ENCODE measurements at places on chromosomes 6 and 20.

GRCh38 chr20:63502671-63503172 lies 3.8 kb upstream of the EEF1A2 start:
- DNase-seq: no peak

DNA sequence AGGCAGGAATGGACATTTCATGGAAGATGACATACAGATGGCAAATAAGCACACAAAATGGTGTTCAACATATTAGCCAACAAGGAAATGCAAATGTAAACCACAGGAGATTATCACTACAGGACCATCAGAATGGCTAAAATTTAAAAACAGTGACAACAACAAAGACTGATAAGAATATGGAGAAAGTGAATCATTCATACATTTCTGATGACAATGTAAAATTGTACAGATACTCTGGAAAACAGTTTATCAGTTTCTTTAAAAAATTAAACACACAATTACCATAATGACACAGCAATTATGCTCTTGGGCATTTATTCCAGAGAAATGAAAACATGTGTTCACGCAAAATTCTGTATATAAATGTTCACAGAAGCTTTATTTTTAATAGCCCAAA lies 105.8 kb upstream of the RUNX2 start:
- no peak for DNase-seq

DNA sequence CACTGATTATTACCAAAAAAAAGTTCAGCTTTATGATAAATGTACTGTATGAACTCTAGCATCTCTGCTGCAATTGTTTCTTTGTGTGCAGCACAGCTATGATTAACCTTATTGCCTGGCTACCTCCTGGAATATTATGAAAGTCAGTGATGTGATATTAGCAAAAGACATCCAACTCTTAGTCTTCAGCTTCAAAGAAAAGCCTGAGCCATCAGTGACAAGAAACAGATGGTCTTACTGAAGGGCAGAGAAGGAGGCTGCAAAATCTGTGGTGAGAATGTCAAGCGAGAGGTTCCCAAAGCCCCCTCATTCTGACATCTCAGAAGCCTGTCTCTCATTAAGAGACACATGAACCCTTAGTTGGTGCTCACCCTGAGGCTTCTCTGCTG lies 89.4 kb upstream of the TNFAIP3 start:
- no peak for DNase-seq

GRCh38 chr6:47109281-47109680 lies 67.1 kb upstream of the ADGRF1 start:
- DNase-seq: no peak

- DNase-seq: no peak
Observed at GRCh38 chr20:14444106-14444505, 106.7 kb upstream of the FLRT3 start.

DNA sequence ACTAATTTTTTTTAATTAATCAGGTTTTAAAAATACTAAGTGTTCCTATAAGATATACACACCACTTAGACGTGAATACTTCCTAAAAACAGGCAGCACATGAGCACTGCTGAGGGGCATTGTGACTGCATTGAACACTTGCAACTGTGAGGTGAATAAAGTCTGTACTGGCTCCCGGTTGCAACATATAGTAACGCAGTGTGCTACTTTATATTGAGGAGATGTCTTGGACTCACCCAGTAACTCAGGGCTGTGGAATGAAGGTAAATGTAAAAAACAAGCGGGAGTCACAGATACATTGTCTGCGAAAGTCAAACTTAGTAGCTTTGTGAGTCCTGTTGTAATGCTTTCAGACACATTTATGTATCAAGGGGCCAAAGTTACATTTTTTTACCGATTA lies 17.0 kb upstream of the HLA-A start:
- no peak for DNase-seq

DNA sequence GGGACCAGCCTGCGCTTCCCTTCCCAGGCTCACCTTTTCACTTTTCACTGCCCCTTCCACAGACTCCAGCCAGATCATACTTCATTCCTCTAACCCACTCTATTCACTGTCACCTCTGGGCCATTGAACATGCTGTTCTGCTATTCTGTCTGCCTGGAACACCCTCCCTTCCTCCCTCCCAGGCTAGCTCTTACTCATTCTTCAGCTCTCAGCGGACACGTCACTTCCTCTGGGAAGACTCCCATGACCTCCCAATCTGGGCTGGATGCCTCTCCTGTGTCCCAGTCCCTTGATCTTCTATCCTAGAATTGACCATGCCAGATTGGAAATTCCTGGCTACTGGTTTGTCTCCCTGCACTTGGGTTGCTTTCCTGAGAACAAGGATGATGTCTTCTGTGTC lies 5.0 kb downstream of the SLC12A5 start:
- no peak for DNase-seq

GRCh38 chr6:87702589-87702945 lies 534 bp upstream of the AKIRIN2 start:
- DNase-seq: no peak

- DNase-seq: no peak
Observed at GRCh38 chr20:33053291-33054106, at the start of gene BPIFB3. TSS of gene BPIFB3 (plus strand) at chr20:33053903. CDS start at chr20:33055436, 1,533 bp downstream.

DNA sequence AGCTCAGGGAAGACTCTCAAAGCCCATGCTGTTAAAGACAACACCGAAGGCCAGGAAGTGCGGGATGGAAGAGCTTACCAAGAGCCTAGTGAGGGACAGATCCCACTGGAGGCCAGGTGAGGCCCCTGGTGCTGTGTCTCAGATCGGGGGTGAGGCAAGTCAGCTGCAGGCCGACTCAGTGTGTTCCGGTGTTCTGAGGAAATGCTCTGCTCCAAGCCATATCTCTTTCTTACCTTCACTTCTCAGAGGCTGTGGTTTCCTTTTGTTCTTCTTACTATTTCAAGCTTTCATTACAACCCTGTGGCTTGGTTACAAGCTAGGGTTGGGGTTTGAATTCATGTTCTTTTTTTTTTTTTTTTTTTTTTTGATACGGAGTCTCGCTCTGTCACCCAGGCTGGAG lies 114.3 kb upstream of the ZFP64 start:
- no peak for DNase-seq

DNA sequence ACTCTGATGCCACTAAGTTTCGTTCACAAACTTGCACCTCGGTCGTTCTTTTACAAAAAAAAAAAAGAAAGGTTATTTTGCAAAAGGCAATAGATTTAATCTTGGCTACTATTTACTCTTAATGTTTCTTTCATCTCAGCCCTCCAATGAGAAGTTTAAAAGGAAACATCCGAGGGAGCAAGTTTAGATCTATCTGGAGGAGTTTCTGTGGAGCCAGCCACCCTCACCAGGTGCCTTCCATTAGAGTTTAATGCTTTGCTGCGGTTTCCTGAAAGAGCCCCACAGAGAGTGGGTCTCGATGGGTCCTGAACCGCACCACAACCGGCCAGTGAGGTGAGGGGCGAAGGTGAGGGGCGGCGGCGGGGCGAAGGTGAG lies 632 bp downstream of the PRKN start:
- no peak for DNase-seq

DNA sequence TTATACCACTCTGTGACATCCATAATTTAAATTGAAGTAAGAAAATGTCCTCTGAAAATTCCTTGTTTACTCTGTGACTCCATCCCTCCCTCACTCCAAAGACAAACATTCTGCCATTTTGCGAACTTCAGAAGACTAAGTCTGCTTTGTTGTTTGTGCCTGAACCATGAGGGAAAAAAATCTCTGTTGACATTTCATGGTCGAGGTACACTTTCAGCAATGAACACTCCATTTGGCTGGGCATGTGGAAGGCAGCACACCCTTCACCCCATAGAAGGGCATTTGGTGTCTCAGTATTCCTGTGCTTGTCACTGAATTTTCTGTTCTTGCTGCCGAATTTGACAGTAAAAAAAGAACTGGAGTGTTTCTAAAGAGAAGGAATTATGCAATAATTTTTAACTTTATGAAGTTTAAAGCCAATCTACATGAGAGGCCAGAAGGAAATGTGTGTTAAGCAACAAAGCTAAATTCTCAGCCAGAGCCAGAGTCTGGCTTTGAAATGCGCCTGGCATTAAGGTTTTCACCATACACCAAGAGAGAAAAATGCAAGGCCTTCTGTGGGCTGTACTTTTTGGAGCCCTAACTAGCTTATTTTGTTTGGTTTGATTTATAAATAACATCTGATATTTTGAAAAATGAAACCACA lies 4.7 kb upstream of the PBOV1 start:
- no peak for DNase-seq

- no peak for DNase-seq
Observed at GRCh38 chr6:45967363-45967762, 48.3 kb downstream of the CLIC5 start.

GRCh38 chr20:1035466-1035865 lies 33.4 kb upstream of the RSPO4 start:
- DNase-seq: no peak

DNA sequence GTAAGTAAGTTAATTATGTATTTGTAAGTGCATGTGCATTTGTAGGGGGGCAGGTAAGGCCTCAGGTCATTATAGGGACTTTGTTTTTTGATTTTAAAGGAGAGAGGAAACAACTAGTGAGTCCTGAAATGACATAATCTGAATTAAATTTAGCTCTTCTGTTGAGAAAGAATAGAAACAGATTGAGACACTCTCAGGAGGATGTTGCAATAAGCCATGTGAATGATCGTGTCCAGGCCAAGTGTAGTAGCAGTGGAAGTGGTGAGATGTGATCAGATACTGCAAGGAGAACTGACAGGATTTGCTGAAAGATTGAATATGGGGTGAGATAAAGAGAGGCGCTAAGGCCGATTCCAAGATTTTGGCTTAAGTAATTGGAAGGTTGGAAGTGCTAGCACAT lies 2.6 kb upstream of the CENPW start:
- no peak for DNase-seq

DNA sequence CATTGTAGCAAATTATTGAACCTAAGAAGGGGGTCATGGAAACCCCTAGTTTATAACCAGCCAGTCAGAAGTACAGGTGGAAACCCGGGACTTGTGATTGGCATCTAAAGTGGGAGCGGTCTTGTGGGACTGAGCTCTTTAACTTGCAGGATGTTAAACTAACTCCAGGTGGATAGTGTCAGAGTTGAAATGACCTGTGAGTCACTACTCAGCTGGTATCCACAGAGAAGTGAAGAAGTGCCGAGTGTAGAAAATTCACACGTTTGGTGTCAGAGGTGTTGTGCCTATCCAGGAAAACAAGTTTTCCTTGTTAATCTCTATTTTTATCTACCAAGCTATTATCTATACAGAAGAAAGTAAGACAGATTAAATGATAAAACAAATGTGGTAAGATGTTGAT lies 179.7 kb downstream of the ADGRG6 start:
- no peak for DNase-seq

DNA sequence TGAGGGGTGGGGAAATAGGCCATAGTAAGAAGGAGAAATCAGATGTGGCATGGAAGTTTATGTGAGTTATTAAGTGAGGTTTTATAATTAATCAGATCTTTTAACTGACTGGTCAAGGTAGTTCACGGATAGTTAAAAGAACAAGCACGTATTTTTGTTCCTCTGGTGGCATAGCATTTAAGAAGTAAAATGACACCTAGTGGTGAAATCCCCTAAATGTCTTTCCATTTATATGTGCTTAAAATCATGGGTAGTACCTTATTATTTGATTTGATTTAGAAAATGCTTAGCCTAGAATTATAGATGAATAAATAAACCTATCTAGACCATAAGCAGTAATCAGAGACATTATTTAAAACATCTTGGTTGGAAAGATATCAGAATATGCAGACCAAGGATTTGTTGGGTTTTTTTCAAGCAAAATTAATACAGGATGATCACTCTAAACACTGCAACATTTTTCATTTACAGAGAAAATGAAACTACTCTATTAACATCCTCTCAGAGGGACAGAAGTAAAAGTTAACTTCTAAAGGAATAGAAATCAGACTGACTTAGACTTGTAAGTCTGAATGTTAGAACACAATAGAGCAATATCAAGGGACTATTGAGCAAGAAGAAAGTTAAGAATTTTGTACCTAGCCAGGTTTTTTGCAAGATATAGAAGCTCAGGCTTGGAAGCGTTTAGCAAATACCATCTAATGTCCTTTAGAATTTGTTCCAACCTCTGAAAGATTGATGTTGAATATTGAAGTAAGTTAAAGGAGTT lies 81.1 kb downstream of the STXBP5 start:
- DNase-seq: peak; percentile 10

- no peak for DNase-seq
Observed at GRCh38 chr20:48031122-48031521, 245.8 kb upstream of the SULF2 start.

DNA sequence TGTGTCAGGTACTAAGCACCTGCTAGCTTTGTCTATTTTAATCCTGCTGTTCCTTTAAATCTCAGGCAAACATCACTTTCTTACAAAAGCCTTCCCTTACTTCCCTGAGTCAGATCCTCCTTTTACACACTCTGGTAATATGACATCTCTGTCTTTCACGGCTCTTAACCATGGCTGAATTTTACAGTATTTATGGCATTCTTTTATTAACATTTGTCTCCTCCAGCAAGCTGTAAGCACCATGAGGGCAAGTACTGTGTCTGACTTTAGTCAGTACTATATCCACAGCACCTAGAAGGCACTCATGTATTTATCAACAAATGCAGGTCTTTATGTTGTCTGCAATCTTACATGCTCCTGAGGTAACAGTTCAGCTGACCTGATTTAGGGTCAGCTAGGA lies 33.7 kb upstream of the HBS1L start:
- DNase-seq: no peak

- DNase-seq: no peak
Observed at GRCh38 chr6:19833947-19834346, 3.2 kb upstream of the ID4 start.

- peak; percentile 32 for DNase-seq
Observed at GRCh38 chr6:156731396-156731795, 45.8 kb upstream of the ARID1B start.

GRCh38 chr6:36519352-36519751 lies 27.9 kb downstream of the STK38 start:
- no peak for DNase-seq

DNA sequence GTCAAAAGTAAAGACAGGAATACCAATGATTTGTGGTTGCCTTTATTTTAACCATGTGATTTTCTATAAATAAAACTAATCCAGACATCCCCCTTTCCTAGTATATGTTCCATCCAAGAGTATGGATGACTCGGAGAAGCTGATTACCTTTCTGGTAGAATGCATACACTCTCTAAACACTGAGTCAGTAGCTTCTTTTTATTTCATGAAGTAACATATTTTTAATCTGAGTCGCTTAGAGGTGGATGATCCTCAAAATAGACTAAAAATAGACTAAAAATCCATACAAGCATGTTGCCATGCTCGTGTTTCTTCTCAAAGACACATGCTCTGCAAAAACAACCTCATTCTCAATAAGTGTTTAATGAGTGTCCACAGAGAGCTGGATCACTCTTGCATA lies 263.7 kb downstream of the COL12A1 start:
- no peak for DNase-seq

DNA sequence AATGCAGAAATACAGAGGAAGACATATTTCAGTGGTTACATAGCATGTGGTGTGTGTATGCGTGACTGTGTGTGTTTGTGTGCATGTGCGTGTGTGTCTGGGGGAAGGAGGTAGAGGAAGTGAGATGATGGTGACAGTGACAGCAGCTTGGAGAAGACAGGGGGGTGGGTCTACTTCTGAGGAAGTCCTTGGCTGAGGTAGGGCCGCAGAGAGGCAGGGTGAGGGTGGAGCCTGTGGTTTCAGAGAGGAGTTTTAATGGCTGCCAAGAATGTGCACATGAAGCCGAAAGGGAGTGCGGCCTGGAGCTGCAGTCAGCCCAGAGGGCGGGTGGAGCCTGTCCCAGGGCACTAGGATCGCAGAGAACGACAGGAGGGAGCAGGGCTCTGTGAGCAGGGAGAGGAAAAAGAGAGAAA lies 22.7 kb upstream of the RNF24 start:
- no peak for DNase-seq
